ENCODE measurements at places on chromosomes 7 and 10.
A peak's percentile ranks its signal among the peaks of the same experiment; 100 is the strongest.

DNA sequence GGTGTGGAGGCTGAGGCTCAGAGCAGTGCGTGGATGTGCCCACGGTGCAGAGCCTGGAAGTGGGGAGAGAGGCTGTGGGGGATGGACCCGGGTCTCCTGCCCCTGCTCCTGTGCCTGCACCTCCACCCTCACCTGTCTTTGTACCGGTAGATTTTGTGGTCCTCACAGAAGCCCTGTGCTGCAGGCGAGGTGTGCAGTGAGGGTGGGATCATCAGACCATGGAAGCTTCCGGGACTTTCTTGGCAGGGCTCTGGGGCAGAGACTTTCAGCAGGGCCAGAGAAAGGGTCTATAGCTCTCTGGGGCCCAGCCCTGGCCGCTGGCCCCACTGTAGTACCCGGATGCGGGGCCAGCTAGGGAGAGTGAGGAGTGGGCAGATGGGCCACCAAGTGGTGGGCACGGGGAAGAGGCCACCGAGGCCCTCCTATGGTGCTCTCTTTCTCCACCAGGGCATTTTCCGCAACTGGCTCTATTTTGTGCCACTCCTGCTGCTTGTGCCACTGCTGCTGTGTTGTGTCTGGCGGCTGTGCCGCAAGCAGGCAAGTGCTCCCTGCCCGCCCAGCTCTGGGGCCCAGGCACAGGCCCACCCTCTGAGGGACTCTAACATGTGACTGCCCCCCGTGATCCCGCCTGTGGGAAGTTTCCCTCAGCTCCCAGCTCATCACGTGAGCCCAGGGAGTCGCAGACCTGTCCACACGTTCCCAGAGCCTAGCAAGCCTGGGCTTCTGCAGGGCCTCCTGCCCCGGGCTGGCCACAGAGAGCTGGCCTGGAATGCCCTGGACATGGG is 22.1 kb downstream of the ANTXRL start:
- DNase-seq = peak; percentile 34

DNA sequence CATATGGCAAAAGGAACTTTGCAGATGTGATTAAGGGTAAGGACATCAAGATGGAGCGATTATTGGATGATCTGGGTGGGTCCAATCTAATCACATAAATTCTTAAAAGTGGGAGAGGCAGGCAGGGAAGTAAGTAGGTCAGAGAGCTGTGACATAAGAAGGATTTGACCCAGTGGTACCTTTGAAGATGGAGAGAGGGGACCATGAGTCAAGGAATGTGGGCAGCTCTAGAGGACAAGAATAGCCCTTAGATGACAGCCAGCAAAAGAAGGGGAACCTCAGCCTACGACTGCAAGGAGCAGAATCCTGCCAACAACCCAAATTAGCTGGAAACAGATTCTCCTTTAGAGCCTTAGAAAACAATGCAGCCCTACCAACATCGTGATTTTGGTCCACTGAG is 34.5 kb downstream of the LAMB1 start:
- no peak for DNase-seq

GRCh38 chr7:37817591-37817960 is 30.8 kb upstream of the NME8 start:
- DNase-seq = no peak

DNA sequence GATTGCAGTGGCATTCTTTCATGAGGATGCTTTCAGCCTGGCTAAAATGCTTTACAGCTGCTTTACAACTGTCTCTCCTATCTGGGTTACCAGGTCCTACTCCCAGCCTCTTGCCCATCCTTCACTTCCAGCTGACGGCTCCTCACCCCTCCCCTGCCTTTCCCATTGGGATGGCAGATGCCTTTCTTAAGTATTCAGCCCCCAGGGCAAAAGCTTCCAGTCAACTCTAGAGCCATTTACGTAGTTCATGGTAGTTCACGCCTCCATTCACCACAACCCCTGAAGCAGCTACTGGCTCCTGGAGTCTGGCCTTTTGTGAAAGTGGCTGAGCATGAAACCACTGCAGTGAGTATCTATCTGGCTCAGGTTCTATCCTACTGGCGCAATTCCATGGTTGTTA is 17.2 kb upstream of the BMPER start:
- no peak for DNase-seq
